A549 treated with Hydrocortisone at 1 μM for 4 hours (cell line): ENCODE measurements at places on chromosomes 7 and 10. TPM values are rescaled to one million over a fixed set of nuclear protein-coding genes. Genes with fewer than 3 reads are reported as not detected.

SPDYE8 gene
- total RNA-seq: not detected in 5 replicates

GPR15LG gene
- not detected in 5 replicates for total RNA-seq

GIMAP7 gene
- not detected in 5 replicates for total RNA-seq

ZNF398 gene
- 9.0 to 10.0 TPM (median 9.3 TPM) in 5 replicates for total RNA-seq

OR9A2 gene
- not detected in 5 replicates for total RNA-seq

SORBS1 gene
- 0.38 to 0.58 TPM (median 0.48 TPM) in 5 replicates for total RNA-seq

GOLGA7B gene
- 3.3 to 3.8 TPM (median 3.5 TPM) in 5 replicates for total RNA-seq

CPA5 gene
- not detected in 5 replicates for total RNA-seq

MEIG1 gene
- total RNA-seq: 0.43 to 0.91 TPM (median 0.90 TPM) in 5 replicates

TMEM209 gene
- 11.2 to 18.8 TPM (median 13.7 TPM) in 5 replicates for total RNA-seq

ASB15 gene
- total RNA-seq: not detected in 5 replicates

SEMA3D gene
- 0.01 to 0.07 TPM (median 0.02 TPM) in 4 of 5 replicates, not detected in the other for total RNA-seq

TRIM73 gene
- 1.2 to 2.1 TPM (median 1.8 TPM) in 5 replicates for total RNA-seq

IPMK gene
- 2.0 to 4.5 TPM (median 3.0 TPM) in 5 replicates for total RNA-seq

PTPRE gene
- 3.5 to 6.0 TPM (median 5.6 TPM) in 5 replicates for total RNA-seq

CRYGN gene
- total RNA-seq: not detected in 5 replicates

SEC31B gene
- total RNA-seq: 1.4 to 2.5 TPM (median 2.1 TPM) in 5 replicates

CACUL1 gene
- total RNA-seq: 9.5 to 14.0 TPM (median 12.6 TPM) in 5 replicates

PDZD7 gene
- 0.67 to 1.1 TPM (median 0.77 TPM) in 5 replicates for total RNA-seq

SPDYE11 gene
- total RNA-seq: not detected in 5 replicates

TFEC gene
- total RNA-seq: 0.03 to 0.06 TPM (median 0.05 TPM) in 4 of 5 replicates, not detected in the other

LRRN3 gene
- total RNA-seq: 0.05 TPM in 1 of 5 replicates, not detected in the others

CFAP70 gene
- total RNA-seq: 0.10 to 0.18 TPM (median 0.12 TPM) in 5 replicates

OR2A7 gene
- not detected in 5 replicates for total RNA-seq

PHKG1 gene
- 0.35 to 0.60 TPM (median 0.48 TPM) in 5 replicates for total RNA-seq

BCCIP gene
- 93.6 to 124 TPM (median 105 TPM) in 5 replicates for total RNA-seq

PNLIPRP1 gene
- total RNA-seq: not detected in 5 replicates

TMEM196 gene
- not detected in 5 replicates for total RNA-seq

CYP26C1 gene
- total RNA-seq: not detected in 5 replicates

DEPP1 gene
- 1.5 to 3.2 TPM (median 2.0 TPM) in 5 replicates for total RNA-seq

ERVW-1 gene
- not detected in 5 replicates for total RNA-seq

TUBAL3 gene
- 0.17 to 0.23 TPM (median 0.22 TPM) in 5 replicates for total RNA-seq

TMEM176A gene
- not detected in 5 replicates for total RNA-seq
